Effector memory CD8-positive, alpha-beta T cell (primary cell): ENCODE measurements at places on chromosomes 5 and 9.

GRCh38 chr9:6068983-6069382 is 53.6 kb upstream of the RANBP6 start:
- DNase-seq = no peak

DNA sequence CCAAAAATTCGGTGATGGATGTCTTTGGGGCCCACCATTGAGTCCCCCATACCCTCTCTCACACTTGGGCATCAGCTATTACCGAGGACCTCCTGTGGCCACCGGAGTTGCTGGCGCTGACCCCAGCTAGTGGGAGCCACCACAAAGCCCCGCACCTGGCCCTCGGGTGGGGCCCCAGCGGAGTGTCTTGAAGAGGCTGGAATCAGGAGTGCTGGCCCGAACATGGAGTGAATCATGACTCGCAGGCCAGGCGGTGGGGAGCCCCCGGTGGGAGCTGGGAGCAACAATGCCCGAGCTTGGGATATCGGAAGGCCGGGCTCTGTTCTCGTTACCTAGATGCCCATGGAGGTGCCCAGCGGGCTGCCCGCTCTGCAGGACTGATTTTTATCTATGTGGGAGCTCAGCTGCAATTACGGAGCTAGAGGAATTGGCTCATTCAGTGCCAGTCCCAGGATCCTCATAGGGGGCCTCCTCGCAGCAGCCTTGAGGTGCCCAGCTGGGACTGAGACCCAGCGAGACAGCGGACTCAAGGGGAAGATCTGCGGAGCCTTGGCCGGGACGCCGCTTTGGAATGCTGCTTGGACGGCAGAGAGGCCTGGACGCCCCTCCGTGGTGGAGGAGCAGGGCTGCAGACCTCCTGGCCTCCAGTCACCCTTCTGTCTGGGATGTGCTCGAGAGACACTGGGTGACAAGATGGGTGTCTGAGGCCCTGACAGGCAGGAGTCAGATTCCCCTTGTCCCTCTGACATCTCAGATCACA is 70.8 kb downstream of the PSMB7 start:
- no peak for DNase-seq

GRCh38 chr5:36728697-36729543 is 122.5 kb downstream of the SLC1A3 start:
- DNase-seq = no peak

- no peak for DNase-seq
Measured at GRCh38 chr5:112419164-112419985, at the start of gene EPB41L4A. EPB41L4A (minus strand) TSS chr5:112419277; CDS start chr5:112419039, 238 bp downstream.

DNA sequence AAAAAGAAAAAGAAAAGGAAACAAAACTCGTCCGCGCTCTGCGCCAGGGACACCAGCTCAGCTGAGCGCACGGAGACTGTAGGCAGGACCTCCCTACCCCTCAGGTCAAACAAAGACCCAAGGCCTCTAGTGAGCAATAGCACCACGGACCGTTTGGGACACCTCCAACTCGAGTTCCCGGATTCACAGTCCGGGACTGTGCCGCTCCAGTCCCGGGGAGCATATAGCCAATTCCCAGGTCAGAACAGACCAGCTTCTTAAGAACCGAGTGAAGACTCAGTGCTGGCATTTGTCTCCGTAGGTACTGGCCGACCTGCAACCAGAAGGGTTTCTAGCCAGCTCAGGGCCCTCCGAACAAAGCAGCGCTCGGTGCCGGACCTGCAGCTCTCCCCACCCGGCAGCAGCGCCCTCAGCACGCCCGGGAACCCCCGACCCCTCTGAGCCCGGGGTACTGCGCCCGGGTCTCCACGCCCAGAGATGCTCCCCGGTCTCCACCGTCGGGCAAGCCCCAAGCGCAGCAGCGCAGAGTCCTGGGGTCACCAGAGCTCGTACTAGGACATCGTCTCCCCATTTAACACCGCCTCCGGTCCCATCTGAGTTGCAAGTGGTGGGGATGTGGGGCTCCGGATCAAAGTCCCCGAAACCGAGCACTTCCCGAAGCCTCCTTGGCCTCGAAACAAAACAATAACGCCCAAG is 591 bp downstream of the ABCA1 start:
- peak; percentile 26 for DNase-seq

DNA sequence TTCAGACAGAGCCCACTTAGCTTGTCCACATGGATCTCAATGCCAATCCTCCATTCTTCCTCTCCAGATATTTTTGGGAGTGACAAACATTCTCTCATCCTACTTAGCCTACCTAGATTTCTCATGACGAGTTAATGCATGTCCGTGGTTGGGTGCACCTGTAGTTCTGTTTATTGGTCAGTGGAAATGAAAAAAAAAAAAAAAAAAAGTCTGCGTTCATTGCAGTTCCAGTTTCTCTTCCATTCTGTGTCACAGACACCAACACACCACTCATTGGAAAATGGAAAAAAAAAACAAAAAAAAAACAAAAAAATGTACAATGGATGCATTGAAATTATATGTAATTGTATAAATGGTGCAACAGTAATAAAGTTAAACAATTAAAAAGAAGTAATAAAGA is 59.0 kb downstream of the BASP1 start:
- no peak for DNase-seq

DNA sequence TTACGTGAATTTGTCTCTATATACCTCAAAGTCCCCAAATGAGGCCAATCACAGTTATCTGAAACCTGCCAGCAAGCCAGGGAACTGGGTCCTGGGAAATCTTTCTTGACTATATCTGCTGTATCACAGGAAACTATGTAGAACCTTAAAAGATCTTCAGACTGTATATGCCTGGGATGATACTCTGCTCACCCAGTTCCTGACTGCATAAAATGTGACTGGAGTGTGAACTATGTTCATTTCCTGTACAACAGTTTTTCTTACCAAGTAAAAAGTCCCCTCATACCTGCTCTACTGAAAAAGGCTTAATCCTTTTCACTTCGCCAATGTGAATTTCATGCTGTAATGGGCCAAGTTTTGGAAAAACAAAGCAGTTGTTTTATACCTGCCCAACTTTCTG is 162.9 kb downstream of the ELAVL2 start:
- no peak for DNase-seq

DNA sequence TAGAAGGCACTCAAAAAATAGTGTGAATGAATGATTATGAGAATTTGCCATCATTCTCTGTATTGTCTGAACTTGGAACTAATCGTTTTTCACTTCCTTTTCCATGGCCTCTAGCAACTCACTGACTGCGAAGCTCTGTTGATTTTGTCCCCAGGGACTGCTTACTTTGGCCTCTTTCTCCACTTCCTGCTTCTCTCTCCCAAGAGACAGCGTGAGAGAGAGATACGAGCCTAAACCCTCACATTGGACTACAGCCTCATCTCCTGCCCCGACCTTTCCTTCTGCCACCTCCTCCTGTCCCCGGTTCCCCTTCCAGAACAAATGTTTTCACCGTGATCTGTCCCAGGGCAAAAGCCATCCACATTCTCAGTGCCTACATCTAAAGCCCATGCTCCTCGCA is 300.8 kb upstream of the PANK3 start:
- no peak for DNase-seq

DNA sequence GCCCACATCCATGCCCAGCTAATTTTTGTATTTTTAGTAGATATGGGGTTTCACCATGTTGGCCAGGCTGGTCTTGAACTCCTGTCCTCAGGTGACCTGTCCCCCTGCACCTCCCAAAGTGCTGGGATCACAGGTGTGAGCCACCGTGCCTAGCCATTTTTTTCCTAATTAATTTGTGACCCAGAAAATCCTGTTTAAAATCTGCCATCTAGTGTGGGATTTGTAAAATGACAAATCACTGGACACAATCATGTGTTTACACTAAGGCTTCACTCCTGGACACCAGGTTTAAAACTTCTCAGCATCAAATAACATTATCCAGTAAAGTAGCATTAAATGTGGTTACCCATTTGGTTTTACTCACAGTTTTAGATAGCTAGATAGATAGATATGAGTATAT is 18.6 kb upstream of the KDM4C start:
- no peak for DNase-seq

- no peak for DNase-seq
Measured at GRCh38 chr9:37582548-37583157, 6.5 kb upstream of the FBXO10 start.

GRCh38 chr5:26026044-26026443 is 1012.3 kb downstream of the CDH9 start:
- DNase-seq = no peak

DNA sequence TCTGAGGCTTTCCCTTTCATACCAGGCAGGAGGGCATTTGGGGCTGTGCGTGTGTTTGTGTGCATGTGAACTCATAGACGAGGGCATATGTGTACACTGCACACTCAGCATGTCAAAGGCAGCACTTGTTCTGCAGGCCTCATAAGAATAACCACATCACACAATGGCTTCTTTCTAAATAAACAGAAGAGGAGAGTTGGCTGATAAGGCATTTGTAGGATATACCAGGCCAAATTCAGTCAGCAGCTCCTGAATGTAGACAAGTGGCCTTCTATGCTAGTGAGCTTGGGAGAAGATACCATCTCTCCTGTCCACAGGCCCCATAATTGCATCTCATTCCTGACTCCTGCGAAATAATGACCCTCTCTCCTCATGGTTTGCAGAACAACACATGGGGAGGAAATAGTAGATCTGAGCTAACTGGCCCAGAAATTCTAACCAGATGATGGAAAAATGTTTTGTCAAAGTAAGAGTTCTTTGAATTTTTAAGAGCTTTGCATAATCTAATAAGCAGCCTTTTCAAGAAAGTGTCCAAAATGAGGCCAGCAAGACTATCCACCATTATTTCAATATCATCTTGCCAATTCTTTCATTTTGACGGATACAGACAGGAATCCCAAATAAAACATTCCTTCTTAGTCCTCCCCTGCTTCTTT is 60.5 kb upstream of the GAS1 start:
- DNase-seq = no peak

GRCh38 chr5:79845448-79846197 is 145.4 kb downstream of the MTX3 start:
- DNase-seq = no peak

DNA sequence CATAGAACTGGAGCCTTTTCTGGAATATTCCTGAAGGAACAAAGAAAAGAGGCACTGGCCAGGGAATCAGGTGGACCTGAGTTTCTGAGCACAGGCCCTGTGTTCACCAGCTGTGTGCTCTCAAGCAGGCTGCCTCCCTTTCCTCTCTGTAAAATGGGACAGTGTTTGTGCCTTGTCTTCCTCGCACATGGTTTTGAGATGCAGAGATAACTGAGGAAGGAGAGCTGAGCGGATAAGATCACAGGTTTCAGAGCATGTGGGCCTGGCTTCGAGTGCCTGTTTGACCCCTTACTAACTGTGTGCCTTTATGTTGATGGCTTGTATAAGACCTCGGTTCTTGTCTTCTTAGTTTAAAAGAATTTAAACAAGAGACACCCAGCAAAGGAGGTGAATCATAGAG is 46.2 kb upstream of the HAND1 start:
- no peak for DNase-seq

DNA sequence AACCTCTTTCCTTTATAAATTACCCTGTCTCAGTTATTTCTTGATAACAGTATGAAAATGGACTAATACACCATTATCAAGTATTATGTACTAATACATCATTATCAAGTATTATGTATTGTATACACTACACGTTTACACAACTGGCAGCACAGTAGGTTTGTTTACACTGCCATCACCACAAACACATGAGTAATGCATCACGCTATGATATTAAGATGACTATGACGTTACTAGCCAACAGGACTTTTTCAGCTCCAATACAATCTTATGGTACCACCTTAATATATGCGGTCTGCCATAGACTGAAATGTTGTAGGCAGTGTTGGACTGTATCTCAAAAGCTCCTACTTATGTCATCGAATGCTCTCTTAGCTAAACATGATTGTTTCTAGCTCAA is 28.2 kb downstream of the PRELID2 start:
- DNase-seq = no peak

GRCh38 chr9:71895955-71896354 is 15.0 kb downstream of the ABHD17B start:
- DNase-seq = no peak

GRCh38 chr9:347667-348292 is 133.1 kb downstream of the DOCK8 start:
- DNase-seq = no peak

DNA sequence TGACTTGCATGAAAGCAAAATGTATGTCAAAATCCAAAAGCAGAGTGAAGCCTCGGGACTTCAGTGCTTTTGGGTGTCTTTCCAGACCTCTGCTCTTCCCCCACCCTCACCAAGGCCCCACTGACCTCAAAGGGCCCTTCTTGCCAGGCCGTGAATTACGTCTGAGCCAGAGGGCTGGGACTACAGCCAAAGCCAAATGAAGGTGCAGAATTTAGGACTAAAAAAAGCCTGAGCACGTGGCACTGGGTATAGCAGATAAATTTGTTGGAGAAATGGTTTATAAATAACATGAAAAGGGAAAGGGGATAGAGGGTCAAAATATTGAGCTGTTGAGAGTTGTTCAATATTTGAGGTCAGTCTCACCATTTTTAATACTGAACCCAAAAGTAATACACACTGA is 163.4 kb downstream of the GHR start:
- DNase-seq = no peak

- DNase-seq = no peak
Measured at GRCh38 chr5:38758774-38759600, 86.8 kb upstream of the OSMR start.

GRCh38 chr5:143469125-143469524 is 65.6 kb upstream of the NR3C1 start:
- DNase-seq = no peak

- DNase-seq = no peak
Measured at GRCh38 chr9:129330711-129331492, 152.8 kb upstream of the IER5L start.

GRCh38 chr5:2147504-2148311 is 265.0 kb upstream of the IRX4 start:
- no peak for DNase-seq

GRCh38 chr9:85225180-85225579 is 516.6 kb downstream of the AGTPBP1 start:
- DNase-seq = no peak
